ENCODE measurements at places on chromosomes 6 and 20. TPM values are rescaled to one million over a fixed set of nuclear protein-coding genes. Genes with fewer than 3 reads are reported as not detected.

MAS1 gene
- 0.10 TPM for total RNA-seq

GJA1 gene
- total RNA-seq = 0.31 TPM

IYD gene
- total RNA-seq = not detected

C4B gene
- 1.0 TPM for total RNA-seq

NHLRC1 gene
- total RNA-seq = 0.52 TPM

NT5DC1 gene
- total RNA-seq = 6.5 TPM

DCBLD1 gene
- 3.6 TPM for total RNA-seq

NFATC2 gene
- total RNA-seq = 12.2 TPM

GPR63 gene
- total RNA-seq = 0.10 TPM
